Central memory CD8-positive, alpha-beta T cell (primary cell): ENCODE measurements at places on chromosomes 16 and 17.

GRCh38 chr16:7713244-7713643 lies 380.6 kb downstream of the RBFOX1 start:
- DNase-seq: no peak

DNA sequence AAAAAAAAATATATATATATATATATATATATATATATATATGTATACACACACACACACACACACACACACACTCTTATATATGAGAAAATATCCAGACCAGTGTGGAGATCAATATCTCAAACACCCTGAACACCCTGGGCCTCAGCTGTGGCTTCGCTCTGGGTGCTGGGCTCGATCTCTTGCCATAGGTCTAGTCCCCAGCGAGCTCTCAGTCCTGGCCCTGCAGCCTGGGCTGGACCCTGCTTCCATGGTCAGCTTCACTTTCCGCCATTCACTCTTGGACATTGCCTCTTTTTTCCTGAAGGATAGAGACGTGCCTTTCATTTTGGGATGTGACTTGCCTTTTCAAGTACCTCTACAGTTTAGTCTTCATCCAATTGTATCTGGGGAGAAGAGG lies 341.7 kb downstream of the CPPED1 start:
- no peak for DNase-seq

DNA sequence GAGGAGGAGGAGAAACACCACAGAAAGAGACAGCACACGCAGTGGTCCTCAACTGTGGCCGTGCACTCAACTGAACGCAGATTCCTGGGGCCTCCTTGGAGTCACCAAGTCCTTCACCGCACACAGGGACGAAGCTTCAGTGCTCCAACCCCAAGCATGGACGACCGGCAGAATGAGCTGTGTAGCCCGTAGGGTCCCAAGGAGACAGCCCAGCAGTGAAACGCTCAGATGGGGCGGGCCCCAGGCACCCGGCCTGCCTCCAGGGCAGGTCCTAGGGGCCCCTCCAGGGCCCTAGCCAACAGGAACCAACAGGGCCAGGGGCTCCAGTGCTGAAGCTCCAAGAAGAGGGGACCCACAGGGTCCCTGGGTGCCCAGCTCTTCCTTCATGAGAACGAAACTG lies 13.2 kb downstream of the RAB40B start:
- DNase-seq: no peak

DNA sequence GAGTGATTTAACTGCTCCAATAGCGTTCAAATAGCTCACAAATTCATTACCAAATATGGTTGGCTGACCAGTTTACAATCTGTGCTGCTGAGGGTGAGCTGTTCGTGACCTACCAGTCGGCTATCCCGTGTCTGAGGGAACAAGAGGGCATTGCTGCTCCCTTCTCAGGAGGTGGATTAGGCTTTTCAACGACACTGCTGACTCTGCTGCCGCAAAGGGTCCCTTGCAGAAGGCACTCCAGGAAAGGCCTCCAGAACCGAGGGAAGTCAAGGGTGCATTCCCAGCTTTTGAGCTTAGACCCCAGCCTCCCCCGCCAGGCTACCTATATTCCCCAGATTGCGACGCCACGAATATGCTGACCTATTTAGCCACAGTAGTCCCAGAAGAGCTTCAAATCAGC lies 32.3 kb downstream of the GJC1 start:
- no peak for DNase-seq

GRCh38 chr16:67833030-67833414 lies 9.1 kb upstream of the THAP11 start:
- DNase-seq: no peak

- no peak for DNase-seq
Observed at GRCh38 chr16:20803561-20804214, 2.6 kb downstream of the ERI2 start.

DNA sequence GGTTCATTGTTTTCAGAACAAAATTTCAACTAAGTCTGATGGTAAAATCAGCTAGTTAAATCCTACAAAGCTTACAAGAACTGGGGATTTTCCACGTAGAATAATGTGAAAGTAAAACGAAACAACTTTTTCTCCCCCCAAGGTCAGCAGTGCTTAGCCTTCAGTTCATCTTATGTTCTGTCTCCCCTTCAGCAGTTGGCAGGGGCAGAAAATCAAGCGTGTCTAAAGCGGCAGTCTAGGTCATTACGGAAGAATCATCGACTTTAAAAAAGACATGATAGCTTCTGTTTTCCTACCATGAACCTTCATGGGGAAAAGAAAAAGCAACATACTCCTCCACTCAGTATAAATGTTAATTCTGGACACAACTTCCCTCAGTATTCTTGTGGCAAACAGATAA lies 50.7 kb downstream of the GNA13 start:
- no peak for DNase-seq

DNA sequence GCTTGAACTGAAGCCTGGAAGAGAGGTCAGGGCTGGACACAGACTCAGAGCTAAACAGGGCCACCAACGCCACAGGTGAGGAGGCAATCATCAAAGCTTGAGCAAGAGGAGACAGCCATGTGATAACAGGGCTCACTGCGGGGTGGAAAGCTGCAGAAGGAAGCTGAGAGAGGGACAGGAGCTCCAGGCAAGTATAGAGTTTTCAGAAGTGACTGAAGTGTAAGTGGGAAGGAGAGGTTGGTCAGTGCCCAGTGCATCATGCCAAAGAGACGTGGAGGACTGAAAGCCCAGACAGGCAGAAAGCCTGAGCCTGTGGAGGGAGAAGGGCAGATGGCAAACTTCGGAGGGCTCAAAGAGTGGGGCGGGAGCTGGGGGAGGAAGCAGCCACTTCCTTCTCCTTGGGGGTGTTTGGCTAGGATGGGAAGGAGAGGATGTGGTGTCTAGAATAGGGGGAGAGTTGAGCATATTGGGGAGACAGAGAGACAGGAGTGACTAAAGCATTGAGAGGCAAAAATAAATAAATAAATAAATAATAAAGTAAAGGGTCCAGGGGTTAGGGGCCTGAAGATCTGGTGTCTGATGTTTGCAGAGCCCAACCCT lies 2.6 kb downstream of the KIFC3 start:
- DNase-seq: no peak

GRCh38 chr16:84329843-84330684 lies 35.4 kb downstream of the WFDC1 start:
- DNase-seq: no peak

GRCh38 chr16:620700-621525 lies 9.9 kb upstream of the WFIKKN1 start:
- DNase-seq: no peak

- no peak for DNase-seq
Observed at GRCh38 chr16:50303605-50304466, 37.5 kb downstream of the ADCY7 start.

DNA sequence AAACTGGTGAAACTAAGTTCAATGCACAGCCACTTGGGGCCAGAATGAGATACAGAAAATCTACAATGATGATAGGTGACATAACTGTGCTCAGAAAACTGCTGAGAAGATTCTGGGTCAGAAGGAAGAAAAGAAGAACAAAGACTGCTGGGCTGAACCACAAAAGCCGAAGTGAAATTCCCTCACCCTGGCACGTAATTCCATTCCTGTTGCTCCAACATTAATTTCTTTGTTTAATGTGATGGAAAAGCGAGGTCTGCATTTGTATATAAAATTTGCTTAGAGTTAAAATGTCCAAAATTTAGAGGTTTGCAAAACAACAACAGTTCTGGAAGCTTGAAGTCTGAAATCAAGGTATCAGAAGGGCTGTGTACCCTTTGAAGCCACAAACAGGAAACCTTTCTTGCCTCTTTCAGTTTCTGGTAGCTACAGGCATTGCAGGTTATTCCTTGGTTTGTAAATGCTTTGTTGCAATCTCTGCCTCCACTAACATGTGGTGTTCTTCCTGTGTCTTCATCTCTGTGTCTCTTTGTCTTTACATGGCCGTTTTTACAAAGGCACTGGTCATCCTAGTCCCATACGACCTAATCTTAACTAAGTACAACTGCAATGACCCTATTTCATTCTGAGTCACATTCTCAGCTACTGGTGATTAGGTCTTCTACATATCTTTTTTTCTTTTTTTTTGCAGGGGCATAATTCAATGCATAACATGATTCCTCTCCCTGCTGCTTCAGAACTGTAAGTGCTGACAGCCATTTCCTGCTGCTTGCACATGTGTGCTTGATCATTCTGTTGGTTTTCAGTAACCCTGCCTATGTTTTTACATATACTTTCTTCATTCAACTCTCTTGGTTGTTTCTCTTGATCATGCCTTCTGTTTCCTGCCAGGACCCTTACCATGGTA lies 603.0 kb upstream of the CDH8 start:
- no peak for DNase-seq

- DNase-seq: no peak
Observed at GRCh38 chr17:43412166-43412565, 13.4 kb downstream of the ARL4D start.

GRCh38 chr16:67396159-67397035 lies 3.1 kb upstream of the TPPP3 start:
- DNase-seq: no peak

- no peak for DNase-seq
Observed at GRCh38 chr17:51200295-51200694, 34.1 kb downstream of the NME2 start.

- no peak for DNase-seq
Observed at GRCh38 chr16:74053826-74054225, 242.8 kb upstream of the PSMD7 start.

GRCh38 chr16:55746081-55746480 lies 86.8 kb downstream of the CES1 start:
- no peak for DNase-seq

DNA sequence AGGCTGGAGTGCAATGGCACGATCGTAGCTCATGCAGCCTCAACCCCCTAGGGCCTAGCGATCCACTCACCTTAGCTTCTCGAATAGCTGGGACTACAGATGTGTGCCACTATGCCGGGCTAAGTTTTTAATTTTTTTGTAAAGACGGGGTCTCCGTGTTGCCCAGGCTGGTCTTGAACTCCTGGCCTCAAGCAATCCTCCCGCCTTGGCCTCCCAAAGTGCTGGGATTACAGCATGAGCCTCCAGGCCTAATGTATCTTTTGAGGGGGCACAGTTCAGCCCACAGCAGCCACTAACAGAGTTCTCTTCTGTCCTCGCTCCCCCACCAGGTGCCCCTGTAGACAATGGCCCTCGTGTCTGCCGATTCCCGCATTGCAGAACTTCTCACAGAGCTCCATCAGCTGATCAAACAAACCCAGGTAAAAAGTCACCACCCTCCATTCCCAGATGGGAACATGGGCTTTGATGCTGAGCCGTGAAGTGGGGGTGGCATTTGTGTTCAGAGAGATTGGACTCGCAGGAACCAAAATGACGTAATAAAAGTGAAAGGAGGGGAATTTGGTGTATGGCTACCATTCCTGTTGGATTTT lies 16.0 kb downstream of the SULT1A2 start:
- no peak for DNase-seq

GRCh38 chr16:31436221-31437045 lies 6.2 kb downstream of the ZNF843 start:
- no peak for DNase-seq

- peak; percentile 26 for DNase-seq
Observed at GRCh38 chr17:3915995-3916696, at the start of gene P2RX1. Gene P2RX1, minus strand, starts transcription at chr17:3916465. Its CDS starts 240 bp downstream, at chr17:3916225.
